Large intestine (tissue), 12 donors: ENCODE measurements at places on chromosomes 1 and 21. TPM values are rescaled to one million over a fixed set of nuclear protein-coding genes. Genes with fewer than 3 reads are reported as not detected.
A peak's percentile ranks its signal among the peaks of the same experiment; 100 is the strongest.

GRCh38 chr1:207393610-207394009 lies 60.5 kb upstream of the CR2 start:
- DNase-seq: no peak

DNA sequence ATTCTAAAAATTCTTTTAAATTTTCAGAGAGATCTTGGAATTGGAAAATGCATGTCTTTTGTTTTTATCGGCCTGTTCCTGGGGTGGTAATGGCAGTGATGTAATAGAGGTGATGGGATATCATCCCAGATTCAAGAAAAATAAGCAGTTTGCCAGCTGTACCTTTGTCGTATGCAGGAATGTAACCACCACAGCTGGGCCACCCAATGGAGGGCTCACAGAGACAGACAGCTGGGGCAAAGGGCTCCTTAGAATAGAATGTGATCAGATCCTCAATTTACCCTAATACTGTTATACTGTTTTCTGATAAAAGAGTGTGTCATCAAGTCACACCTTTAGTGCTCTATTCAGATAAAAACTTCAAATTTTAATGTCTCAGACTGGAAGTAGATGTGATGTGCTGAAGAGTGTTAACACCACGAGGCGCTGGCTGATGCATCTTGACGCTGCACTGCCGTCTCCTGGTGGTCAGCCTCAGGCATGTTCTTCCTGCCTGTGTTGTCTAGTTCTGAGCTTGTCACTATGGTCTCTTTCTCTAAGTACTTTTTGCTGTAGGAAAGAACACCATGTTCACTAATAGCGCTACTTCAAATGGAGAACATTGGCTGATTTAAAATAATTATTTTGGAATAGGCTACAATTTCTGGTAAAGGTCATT lies 78.8 kb downstream of the C1orf21 start:
- DNase-seq: no peak

GRCh38 chr1:942864-943533 lies 16.1 kb downstream of the NOC2L start:
- DNase-seq: no peak

DNA sequence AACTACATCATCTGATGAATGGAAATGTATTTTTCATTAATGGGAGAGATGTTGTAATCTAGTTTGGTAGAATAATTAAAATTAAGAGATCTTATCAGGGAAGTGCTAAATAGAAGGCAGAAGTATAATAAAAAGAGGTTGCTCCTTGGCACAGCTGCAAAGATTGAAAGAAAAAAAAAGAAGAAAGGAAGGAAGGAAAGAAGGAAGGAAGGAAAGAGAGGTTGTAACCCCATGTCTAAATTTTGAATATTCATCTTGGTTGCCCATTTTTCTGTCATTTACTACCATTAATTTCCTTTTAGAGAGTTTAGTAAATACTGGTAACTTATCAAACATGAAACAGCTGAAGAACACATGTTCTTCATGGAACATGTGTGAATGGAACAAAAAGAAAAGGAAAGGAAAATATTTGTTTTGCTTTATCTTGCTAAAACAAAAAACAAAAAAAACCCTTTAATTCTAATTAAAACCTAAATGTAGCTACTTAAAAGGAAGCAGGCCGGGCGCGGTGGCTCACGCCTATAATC lies 10.5 kb upstream of the MDM4 start:
- DNase-seq: no peak

DNA sequence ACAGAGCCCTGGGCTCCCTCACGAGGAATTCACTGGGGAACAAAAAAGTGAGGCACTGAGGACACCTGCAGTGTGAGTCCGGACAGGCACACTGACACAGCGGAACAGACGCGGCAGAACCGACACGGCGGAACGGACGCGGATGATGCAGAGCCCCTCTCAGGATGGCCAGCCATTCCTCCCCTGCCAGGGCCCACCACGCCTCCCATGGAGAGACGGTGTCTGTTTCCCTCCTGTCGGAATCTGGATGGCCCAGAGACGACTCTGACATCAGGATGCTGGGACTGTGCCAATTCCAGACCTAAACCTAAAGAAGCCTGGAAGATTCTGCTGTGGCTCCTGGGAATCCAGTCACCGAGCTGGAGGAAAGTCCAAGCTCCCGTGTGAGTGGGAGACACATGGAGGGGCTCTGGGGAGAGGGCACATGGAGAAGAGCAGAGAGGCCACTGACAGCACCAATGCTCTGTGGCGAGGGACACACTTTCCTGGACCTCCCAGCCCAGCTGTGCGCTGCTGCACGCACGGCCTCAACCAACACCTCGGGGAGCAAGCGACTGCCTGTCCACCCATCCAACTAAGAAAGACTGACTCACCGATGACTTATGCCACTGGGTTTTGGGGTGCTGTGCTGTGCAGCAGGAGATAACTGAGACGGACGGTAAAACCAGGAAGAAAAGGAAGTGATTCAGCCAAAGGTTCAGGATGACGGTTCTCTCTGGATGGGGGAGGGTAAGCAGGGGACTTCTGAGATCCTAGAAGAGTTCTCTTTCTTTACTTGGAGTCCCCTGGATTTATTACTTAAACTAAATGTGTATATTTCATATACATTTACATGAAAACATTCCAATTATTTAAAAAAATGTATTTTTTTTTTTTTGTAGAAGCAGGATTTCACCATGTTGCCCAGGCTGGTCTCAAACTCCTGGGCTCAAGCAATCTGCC lies 23.3 kb downstream of the ZBTB17 start:
- DNase-seq: no peak

DNA sequence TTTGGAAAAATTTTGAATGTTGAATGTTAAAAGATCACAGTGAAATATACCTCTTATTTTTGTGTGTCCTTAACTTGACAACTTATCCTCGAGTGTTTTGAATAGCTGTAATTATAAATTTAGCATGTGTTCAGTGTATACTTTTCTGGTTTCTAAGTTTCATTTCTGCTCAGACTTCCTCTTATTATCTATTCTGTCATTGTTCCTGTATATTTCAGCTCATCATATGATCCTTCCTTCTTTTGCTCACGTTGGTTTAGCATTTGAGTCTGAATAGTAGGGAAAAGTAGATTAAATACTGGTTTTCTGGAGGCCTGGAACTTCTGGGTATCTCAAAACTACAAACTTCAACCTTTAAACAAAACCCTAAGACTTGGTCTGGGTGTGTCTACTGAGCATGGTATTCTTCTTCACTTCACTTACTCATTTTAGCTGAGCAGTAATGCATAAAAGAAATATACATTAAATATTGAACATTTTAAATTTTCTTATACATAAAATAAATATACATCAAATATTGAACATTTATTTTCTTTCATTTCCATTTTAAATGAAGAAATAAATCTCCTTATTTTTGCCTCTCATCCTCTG lies 3.3 kb upstream of the ATP6V1G3 start:
- no peak for DNase-seq

GRCh38 chr1:151988405-151988923 lies 5.2 kb downstream of the S100A10 start:
- peak; percentile 80 for DNase-seq

DNA sequence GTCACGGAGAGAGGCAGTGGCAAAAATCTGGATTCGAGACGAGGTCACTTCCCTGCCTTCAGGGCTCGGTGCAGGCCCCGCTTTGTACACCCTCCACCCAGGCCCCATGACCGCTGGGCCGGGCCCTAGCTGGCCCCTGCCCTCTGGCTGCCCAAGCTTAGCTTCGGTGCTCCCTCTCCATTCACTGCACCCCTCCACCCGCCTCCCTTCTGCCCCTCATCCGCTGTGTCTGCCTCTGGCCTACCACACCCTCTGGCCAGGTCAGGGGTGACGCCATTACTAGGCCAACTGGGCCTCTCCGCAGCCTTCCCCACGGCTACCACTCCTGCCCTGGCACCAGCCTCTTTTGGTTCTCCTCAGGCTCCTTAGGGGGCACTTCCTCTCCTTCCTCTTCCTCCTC lies 528 bp upstream of the CD164L2 start:
- no peak for DNase-seq

NME7 gene
- 24.2 TPM for polyA plus RNA-seq

BTBD19 gene
- polyA plus RNA-seq: 13.0 TPM

FAF1 gene
- polyA plus RNA-seq: 47.1 TPM
